Activated CD8-positive, alpha-beta memory T cell treated with anti-CD3 and anti-CD28 coated beads for 48 hours (primary cell): ENCODE measurements at places on chromosomes 7 and 10.

DNA sequence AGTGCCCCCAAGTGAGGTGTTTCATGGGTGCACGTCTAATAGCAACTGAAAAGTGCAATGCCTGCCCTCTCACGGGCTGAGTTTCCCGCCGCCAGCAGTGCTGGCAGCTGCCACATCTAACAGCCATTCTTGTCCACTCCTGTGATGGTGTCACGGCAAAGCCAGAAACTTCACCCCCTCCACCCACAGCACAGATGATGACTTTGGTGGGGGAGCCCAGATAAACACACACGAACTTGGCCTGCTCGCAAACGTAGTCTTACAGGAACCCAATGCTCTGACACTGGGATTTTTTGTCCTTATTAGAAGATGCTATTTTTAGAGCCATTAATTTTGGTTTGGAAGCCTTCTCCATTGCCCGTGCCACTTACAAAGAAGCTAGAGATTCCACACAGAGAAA lies 26.7 kb downstream of the CPXM2 start:
- DNase-seq, result no peak

DNA sequence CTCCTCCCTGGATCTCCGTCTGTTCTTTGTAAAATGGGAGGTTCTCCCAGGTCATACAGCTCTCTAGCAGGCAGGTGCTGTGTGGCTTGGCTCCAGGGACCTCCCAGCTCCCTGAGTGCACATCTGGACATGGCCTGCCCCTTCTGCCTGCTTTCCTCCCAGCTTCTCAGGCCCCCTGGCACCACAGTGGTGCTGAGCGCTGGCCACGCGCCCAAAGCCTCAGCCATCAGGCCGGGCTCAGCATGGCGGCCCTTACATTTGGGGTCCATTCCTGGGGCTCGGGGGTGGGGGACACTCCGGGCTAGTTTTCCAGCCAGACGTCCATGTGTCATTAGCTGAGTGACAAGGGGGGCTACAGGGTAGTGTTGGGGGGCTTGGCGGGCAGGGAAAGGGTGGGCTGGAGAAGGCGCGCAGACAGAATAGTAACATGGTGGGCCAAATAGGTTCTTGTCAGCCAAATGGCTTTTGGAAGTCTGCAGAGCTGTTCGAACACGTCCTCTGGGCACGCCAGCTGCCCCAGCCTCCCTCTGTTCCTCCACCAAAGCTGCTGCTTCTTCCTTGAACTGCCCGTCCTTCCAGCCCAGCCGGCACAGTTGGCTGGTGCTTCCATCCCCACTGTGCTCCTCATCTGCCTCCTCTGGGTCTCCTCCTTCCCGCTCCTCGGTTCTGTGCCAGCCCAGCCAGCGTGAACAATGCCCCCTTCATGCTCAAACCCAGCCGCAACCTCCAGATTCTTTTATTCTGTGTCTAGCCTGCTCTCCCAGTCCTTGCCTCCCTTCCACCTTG lies 65.9 kb downstream of the GOLGA7B start:
- no peak for DNase-seq

DNA sequence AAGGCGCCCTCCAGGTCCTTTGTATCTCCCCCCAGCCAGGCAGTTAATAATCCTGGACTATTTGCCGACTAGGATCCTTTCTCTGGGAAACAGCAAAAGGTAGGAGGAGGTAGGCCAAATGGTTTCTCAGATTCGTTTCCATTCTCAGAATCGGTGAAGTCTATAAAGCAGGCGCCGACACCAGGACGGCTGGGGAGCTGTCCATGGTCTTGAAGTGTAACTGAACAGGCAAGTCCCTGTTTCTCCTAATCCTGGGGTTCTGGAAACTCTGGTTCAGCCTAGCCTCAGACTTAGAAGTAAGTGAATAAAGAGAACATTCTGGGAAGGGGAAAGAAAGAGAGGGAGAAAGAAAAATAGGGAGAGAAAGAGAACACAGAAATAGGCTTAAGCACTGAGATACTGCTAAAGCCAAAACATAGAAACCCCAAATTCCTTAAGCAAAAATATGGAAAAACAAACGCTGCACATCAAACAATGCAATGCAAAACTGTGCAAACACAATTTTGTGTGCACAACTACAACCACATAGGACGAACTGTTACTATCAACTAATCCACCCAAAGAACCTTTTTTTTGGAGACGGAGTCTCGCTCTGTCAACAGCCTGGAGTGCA lies 11.1 kb upstream of the INA start:
- no peak for DNase-seq

- no peak for DNase-seq
Observed at GRCh38 chr7:140917258-140917657, 7.5 kb downstream of the BRAF start.

DNA sequence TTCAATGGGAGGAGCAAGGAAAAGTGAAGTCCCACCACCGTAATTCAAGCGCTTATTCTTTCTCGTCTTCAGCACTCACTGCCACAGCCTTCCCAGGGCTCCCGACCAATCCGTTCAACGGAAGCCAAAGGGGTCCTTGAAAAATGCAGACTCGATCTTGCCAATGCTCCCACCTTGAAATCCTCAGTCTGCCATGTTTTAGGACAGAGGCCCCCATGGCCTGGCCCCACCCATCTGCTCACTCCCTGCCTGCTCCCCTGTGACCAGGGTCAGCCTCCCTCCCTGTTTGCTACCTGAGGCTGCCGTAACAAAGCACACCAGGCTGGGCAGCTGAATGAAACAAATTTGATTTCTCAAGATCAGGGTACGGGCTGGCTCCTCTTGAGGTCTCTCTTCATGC lies 3.0 kb upstream of the DNAAF5 start:
- DNase-seq, result no peak

- DNase-seq, result no peak
Observed at GRCh38 chr10:47167591-47167990, 132.4 kb upstream of the GDF10 start.

DNA sequence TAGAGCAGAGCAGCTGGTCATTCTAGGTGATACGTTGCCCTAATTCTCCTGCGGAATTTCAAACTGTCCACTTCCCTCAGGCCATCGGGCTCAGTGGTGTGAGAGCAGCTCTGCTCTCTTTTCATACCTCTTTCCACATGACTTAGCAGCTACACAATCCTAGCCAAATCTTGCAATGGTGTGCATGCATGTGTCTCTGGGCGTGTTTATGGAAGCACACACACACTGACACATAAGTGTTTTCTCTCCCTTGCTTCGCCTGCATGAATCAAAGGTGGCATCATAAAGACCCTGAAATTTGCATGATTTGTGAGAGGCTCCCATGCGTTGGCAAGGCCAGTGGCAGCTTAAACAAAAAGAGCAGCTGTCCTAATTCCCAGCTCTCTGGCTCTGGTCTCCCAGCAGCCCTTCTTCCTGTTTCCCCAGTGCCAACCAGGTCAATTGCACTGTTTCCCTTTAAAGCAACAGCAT lies 1189.5 kb downstream of the GATA3 start:
- DNase-seq, result no peak

DNA sequence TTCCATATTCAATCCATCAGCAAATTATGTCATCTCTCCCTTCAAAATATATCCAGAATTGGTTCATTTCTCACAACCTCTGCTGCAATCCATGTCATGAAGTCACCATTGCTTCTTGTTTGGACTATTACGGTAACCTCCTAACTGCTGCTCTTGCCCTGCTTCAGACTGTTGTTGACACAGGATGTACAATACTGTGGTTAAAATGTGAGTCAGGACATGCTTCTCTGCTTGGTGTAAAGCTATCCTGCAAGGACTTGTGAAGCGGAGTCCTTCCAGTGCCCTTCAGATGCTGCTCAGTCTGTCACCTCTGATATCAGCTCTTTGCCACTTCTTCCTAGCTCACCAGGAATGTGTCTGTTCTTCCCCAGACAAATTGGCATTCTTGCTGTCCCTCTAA lies 10.4 kb upstream of the NXPH1 start:
- DNase-seq, result no peak

DNA sequence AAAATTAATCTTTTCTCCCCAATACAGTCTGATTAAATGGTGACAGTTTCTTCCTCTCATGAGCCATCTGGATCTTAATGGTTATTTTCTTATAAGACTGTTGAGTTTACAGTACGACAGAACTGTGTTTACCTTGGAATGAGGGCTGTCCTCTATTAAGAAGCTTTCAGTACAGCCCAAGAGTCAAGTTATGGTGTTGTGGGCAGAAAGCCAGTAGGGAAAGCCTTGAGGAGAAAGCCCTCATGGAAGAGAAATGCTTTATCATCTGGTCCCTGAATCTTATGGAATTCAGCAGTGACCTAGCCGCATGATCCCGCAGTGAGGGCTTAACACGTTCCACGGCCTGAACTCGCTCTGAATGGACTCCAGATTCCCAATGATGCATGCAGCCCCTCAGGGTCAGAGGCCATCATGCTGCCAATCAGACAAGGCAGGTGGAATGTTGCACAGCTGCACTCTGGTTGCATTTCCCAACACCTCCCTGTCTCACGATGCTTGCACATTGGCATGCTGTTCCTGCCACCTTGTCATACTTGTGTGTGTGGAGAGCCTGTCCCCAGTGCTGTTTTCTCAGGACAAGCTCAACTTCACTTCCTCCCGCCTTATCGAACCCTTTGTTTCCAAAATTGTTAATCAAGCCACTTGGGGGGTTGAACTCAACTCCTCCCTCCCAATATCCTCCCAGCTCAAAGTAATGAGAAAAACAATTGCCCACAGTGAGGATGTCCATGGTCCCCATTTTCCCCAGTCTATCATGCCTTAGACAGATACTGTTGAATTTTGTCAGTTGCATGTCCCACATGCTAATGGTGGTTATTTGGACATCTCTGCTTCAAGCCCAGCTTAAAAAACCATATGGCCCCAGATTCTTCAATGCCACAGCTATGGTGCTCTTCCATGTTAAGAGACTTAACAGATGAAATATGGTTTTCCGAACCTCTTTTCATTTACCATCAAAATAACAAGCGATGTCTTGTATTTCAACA lies 211.1 kb upstream of the TCF7L2 start:
- DNase-seq, result no peak

- DNase-seq, result no peak
Observed at GRCh38 chr10:51014680-51015389, 59.5 kb upstream of the PRKG1 start.

- DNase-seq, result no peak
Observed at GRCh38 chr10:24444337-24444736, 235.4 kb downstream of the KIAA1217 start.

- no peak for DNase-seq
Observed at GRCh38 chr10:108970016-108970415, 953.3 kb downstream of the XPNPEP1 start.

- DNase-seq, result no peak
Observed at GRCh38 chr10:32692174-32692573, 246.2 kb downstream of the CCDC7 start.

DNA sequence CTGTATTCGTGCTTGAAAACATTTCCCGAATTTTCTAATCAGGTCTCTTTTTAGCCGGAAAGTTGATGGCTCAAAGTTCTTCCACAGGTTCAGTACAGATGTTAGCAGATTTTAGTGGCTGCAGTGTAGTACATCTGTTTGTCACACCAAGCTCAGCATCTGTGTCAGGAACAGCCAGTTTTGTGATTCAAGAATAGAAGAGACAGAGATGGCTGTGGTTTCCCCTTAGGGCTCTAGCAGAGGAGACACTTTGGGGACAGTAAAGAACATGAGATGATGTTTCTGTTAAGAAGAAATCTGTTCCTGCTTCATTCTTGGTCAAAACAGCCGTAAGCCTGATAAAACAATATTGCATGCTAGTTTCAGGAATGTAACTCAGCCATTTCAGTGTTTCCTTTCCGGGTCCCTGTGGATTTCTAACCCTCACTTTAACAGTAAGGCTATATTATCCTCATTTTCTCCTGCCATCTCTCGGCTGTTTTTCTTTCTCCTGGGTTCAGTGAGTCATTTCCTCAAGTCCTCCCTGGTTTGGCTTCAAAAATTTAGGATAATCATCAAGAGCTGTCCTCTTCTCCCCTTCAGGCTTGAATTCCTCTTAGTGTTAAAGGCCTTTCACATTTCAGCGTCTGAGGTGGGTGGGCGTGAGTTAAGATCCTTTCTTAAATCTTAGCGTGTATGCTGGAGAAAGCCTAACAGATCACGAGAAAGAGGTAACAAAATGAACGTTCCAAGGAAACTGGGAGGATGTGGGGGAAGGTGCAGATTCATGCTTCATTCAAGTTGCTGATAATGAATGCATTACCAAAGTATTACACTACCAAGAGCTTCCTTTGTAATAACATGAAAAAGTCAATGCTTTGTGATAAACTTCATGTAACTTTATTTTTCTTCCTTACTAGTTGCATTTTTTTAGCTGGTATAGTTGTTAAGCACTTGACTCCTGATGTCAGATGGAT lies 37.1 kb upstream of the BICC1 start:
- no peak for DNase-seq

- no peak for DNase-seq
Observed at GRCh38 chr10:127908959-127909267, 2.0 kb downstream of the PTPRE start.

DNA sequence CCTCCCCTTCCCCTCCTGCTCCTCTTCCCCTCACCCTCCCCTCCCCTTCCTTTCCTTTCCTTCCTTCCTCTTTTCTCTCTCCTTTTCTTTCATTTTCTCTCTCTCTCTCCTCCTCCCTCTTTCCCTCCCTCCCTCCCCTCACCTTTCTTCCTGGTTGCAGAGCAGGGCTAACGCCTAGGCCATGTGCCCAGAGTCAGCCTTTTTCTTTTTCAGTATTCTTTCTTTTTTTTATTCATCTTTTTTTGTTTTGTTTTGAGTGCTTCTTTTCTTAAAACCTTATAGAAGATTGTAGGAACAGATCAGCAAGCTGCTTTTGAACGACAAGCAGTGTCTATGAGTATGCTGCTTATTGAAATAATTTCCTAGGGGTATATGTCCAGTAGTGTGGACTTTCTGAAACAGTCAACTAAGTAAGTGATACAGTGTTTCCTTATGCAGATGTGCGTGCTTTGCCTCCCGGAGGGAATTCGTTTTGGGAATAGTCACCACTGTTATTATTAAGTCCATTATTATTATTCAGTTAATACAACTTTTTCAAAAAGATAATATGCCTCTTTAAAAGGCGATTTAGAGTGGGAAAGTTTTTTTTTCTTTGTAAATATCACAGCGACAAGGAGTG lies 219.2 kb downstream of the CAMK1D start:
- DNase-seq, result no peak

GRCh38 chr10:123796736-123797135 lies 94.9 kb downstream of the CPXM2 start:
- no peak for DNase-seq

- no peak for DNase-seq
Observed at GRCh38 chr7:130695840-130696239, 9.5 kb upstream of the TSGA13 start.
